ENCODE measurements at places on chromosomes 5 and 9. TPM values are rescaled to one million over a fixed set of nuclear protein-coding genes. Genes with fewer than 3 reads are reported as not detected.

Gene PCDHGB7
- 0.13 TPM for total RNA-seq

Gene SOX30
- total RNA-seq = 0.29 TPM

Gene IFNA6
- not detected for total RNA-seq

Gene TYRP1
- total RNA-seq = not detected

Gene TMEM171
- total RNA-seq = not detected

Gene NEUROG1
- not detected for total RNA-seq

Gene TRPM3
- total RNA-seq = not detected

Gene MAN1B1
- 48.1 TPM for total RNA-seq

Gene ZNF300
- total RNA-seq = 0.56 TPM

Gene NRARP
- 15.4 TPM for total RNA-seq

Gene IL33
- total RNA-seq = not detected

Gene C5orf58
- total RNA-seq = not detected

Gene PFN3
- not detected for total RNA-seq

Gene PCA3
- not detected for total RNA-seq

Gene FREM1
- not detected for total RNA-seq

GRCh38 chr5:173604141-173604540, 12.3 kb downstream of the BOD1 start:
- DNase-seq = no peak

DNA sequence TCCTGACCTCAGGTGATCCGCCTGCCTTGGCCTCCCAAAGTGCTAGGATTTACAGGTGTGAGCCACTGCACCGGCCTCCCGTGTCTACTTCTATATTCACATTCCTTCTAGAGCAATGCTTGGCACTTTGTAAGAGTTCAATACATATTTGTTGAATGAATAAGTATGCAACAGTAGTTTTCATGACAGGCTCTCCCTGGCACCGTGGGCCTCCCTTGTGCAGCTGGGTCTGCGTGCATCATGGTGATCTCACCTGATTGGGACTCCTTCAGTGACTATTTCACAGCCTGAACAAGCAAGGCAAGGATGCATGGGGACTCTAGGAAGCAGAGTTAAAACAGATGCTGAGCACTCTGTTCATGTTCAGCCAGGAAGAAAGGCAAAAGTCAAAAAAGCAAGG, 6.8 kb upstream of the ZBTB34 start:
- DNase-seq = no peak

GRCh38 chr5:179115845-179116524, 55.8 kb downstream of the ZNF354C start:
- DNase-seq = no peak

GRCh38 chr5:150176745-150177477, 10.3 kb downstream of the CDX1 start:
- DNase-seq = no peak

- DNase-seq = no peak
Measured at GRCh38 chr9:132562306-132562573, 20.2 kb upstream of the BARHL1 start.

GRCh38 chr5:9536717-9537116, 9.2 kb downstream of the SEMA5A start:
- no peak for DNase-seq

DNA sequence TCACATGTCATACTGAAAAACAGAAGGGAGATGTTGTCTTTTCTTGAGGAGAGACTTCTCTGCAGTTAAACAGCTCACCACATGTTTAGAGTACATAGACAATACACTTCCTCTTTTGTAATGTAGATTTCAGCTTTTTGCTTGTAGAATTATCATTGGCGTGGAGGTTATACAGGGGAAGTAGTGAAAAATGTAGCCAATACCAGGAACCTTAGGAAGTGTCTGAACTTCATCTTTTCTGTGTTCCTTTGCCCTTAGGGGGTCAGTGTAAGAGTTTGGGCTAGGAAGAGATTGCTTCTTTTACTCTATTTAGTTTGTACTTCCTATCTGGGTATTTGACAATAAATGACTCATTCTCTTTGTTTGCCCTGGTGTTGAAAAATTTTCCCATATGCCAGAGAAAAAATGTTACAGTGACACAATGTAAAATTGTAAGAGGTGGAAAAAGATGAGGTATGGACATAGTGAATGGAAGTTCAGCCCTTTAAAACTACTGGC, 21.0 kb upstream of the CDKN2B start:
- no peak for DNase-seq

DNA sequence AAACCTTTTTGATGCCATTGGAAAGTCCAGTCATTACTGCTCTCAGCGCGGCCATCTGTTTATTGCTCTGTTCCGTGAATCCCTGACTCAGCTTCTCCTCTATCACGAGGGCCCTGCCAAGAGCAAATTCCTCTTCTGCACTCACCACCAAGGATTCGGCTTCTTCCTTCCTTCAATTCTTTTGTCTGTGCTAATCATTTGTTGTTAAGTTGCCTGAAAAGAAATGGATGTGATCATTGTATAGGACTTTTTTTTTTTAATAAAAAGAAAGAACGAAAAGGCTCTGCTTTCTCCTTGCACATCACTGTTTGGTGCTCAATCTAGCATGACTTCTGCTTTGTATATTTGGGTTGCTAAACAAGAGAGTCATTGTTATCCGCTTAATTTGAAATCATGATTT, 128.7 kb upstream of the PIK3R1 start:
- no peak for DNase-seq

DNA sequence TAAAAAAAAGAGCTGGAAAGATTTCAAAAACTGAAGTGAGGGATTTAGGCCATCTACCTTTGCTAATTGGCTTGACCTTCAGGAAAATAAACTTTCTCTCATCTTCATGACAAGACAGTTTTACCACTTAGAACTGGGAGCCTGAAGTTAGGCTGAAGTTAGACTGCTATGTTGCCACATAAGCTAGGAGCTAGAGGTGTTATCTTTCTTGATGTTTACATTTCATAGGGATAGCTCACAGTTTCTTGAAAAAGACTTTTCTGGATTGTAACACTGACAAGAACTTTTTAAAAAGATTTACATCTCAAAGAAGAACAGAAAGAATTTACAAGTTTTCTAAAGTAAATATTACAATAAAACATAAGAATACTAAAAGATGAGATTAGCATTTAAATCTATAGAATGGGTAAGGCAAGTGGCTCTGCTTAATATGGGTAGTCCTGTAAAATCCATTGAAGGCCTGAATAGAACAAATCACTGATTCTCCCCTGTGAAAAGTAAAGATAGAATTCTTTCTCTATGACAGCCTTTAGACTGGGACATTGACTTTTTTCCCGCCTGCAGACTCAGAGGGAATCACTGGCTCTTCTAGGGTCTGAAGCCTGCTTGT, 1665.4 kb upstream of the CDH9 start:
- DNase-seq = no peak

DNA sequence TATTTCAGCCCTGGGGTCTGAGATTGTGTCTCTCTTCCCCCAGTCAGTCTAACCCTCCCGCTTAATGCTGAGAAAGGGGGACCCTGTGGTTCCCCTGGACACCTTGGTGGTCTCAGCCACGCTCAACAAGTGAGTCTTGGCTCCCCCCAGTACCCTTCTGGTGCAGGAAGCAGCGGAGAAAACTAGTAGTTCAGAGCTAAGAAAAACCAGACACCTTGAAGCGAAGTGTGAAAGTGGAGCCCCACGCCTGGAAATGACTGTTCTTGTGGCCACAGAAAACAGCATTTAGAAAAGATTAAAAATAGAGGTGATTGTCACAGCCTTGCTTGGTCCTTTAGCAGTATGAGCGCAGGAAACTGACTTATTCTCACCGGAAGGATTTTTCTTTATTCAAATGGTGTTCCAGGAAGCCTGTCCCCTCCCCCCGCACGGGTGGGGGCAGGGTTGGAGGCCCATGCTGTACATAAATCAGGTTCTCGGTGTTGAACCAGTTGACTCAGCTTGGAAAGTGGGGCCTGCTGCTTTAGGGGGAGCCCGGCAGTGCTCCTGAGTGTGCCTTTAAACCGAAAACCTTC, 8.1 kb downstream of the ARPC5L start:
- DNase-seq = peak; percentile 80

GRCh38 chr9:93240891-93241334, 57.0 kb downstream of the WNK2 start:
- no peak for DNase-seq

DNA sequence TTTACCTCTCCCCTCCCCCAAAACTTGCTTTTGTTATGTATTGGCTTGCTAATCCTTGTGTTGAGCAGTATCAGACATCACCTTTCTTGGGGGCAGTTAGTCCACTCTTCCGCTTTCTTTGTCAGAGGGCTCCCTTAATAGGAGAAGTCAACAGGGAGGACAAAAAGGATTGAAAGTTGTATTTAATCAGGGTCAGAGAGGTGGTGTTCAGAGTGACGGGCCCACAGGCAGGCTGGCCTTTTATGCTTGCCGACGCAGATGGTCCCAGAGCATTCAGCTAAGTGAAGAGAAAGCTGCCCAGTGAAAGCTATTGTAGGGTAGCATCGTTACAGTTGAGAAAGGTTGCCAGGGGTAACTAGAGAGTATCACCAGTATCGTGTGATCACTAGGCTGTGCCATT, 131.1 kb downstream of the ZCCHC7 start:
- no peak for DNase-seq

DNA sequence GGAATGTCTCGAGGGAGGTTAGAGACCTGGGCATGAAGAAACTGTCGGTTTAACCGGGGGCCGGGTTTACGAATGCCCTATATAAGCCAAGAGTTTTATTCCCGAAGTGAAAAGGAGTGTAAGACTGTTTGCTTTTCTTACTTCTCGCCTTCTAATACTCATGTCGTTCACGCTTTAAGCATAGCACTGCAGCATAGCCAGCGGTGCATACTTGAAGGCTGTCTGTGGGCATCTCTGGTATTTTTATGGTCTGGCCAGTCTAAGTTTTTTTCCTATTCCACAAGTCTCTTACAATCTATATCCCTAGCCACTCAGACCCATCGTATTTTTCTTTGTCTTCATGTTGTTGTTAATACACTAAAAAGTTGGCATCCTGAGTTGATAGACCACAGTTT, 1.2 kb downstream of the UHRF2 start:
- no peak for DNase-seq

- DNase-seq = peak; percentile 69
Measured at GRCh38 chr9:93028448-93029006, 30.0 kb upstream of the SUSD3 start.

DNA sequence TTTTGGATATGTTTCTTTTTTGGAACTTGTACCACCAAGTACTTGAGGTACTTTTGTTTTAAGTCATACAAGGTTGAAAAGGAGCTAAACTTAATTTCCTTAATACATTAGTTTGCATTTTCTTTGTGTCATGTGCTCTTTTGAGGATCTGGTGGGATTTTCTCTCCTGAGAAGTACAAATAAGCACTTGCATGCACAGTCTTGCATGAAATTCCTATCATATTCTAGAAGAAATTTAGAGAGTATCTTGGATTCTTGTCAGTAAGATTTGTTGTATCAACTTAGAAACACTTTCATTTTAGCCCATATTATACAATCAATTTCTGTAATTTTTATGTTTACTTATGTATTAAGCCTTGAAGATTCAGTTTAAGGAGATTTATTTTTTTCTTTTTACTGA, 64.9 kb downstream of the CCNH start:
- DNase-seq = no peak

DNA sequence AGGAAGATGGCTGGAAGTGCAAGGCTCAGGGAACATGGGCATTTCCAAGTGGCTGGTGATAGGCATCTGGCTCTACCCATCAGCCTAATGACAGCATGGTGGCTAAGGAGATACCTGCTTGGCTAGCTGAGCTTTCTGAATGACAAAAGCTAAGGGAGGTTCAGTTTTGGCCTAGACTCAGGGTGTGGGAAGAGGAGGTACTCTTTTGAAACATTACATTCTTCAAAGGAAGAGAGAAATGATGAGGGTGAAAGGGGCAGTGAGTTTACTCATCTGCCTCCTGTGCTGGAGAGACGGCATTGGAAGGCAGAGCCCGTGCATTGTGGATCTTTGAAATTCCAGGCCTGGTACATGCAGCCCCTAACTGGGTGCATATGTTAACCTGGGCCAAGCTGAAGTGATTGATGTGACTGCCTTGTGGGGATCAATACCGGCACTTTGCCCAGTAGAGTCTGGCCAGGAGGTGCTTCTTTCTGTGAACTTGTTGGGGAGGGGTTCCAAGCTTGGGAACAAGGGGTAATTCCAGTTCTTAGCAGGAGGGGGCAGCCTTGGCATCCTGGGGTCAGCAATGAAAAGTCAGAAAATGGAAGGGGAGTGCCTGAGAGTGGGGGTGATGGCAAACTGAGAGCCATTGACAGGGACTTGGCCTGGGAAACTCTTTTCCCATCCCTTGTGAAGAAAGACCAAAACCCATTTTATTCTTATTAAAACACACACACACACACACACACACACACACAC, 108.6 kb downstream of the ACER2 start:
- DNase-seq = no peak

DNA sequence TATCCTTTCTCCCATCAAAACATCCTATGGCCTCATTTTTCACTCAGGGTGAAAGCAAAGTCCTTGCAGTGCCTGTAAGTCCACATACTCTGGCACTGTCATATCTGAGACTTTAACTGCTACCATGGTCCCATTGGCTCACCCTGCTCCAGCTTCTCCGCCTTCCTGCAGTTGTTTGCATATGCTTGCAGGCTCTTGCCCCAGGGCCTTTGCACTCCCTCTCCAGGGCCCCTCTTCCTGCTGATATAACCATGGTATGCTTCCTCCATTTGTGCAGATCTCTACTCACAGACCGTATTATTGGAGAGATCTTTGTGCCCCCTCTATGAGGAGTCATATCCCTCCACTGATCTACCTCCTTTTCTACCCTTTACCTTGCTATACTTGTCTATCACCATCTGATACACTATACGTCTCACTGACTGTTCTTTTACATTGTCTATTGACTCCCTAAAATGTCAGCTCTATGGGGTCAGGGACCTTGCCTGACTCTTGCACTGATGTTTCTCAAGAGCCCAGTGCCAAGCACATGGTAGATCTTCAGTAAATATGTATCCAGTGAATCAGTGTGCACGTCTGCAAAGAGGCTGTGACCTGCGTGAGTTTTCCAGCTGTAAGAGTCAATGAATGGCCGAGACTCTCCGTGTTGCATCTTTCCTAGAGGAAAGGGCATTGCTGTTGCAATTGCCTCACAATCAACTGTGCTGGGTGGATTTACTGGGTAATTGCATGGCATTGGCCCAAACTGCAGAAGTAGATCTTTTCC, 81.7 kb upstream of the CPEB4 start:
- DNase-seq = no peak

DNA sequence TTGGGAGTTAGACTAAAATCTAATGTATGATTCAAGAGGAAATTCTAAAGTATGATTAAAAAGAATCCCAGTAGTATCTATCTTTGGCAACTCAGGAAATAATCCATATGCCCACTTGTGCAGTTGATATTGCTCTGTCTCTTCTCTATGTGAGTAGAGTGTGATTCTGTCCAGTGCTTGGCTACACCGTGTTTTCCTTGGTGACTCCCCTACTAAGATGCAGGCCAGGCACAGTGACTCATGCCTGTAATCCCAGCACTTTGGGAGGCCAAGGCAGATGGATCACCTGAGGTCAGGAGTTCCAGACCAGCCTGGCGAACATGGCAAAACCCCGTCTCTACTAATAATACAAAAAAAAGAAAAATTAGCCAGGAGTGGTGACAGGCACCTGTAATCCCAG, 495.4 kb downstream of the MAT2B start:
- DNase-seq = no peak

- DNase-seq = no peak
Measured at GRCh38 chr5:111582451-111582850, 70.1 kb upstream of the STARD4 start.

- no peak for DNase-seq
Measured at GRCh38 chr5:174736331-174736721, 11.9 kb downstream of the MSX2 start.

All from activated T-helper 1 cell treated with anti-CD3 and anti-CD28 coated beads, Interleukin-12 subunit alpha, Interleukin-12 subunit beta, Interleukin-2, Interleukin-4 antibody, amounts not matched to agents 30 ng/mL and 10 ng/mL and 1 ng/mL, durations not matched to agents 14 hours and 24 hours and 36 hours (primary cell).